ENCODE measurements at places on chromosomes 7 and 10.

GRCh38 chr7:94908323-94909178, 1.2 kb downstream of the PPP1R9A start:
- DNase-seq: no peak

DNA sequence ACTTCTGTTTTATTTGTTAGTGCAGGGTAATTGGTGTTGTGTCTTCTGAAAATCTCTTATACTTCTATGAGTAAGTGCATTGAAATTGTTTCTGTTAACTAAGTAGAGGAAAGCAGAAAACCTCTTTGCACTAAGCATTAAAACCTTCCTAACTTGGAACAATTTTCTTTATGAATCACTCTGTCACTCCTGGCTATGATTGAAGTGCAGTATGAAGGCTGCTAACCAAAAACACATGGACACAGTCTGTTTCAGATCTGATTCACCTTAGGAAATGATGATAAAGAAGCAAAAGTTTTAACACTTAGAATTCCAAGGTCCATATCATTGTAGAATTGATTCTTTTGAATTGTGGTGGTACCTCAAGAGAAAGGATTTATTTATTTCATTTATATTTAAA, 41.9 kb downstream of the MET start:
- DNase-seq: no peak

DNA sequence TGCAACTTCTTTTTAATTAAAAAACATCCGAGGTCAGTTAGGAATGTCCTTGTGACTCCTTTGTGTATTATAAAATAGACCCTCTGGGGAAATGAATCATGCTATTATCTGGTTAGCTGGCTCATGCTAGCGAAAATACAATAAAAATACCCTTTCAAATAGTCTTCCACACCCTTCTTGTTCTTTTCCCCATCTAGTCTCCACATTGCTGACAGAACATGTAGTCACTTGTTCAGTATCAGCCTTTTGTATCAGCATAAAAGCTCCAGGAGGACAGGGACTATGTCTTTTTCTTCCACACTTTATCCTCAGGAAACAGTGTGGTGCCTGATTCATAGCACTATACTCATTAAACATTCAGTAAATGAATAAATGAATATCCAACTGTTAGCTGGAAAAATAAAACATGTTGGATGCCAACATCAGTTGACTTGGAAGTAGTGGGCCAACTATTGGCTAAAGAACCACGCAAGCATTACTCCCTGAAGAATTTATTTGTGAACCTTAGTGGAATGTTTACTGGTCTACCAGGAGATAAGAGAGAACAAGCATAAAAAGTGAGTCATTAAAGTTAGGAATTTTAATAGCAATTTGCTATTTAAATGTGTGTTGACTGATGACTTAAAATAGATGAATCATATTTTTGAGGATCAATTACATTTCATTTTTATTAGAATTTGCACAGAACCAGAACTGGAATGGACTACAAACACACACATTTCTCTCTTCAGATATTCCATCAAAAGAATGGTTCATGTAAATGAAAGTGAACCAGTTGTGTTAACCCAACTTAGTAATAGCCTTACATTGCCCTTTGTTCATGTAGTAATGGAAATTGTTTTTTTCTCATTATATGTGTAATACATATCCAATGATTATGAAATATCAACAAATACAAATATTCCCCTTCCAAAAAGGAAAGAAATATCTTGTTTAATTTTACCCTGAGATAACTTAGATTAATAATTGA, 129.6 kb downstream of the DKK1 start:
- DNase-seq: no peak

GRCh38 chr7:132251327-132251659, 325.0 kb downstream of the PLXNA4 start:
- DNase-seq: no peak

- DNase-seq: no peak
Measured at GRCh38 chr10:78148961-78149612, 115.4 kb downstream of the RPS24 start.

DNA sequence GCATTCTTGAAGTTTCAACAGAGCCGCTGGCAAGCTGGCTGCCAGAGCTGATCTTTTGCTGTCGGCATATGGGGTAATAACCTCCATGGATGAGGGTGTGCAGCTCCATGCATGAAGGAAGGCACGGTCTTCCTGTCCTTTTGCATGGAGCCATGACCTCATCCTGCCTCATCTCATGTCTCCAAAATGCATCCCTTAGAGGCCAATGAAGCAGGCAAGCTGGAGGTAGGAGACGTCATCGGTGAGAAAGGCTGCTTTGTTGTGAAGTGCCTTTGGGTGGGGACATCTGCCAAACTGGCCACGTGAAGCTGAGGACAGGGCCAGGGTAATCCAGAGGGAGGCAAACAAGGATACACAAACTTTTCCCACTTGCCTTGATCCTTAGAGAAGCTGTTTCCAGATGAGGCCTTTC, 161.5 kb upstream of the TBX20 start:
- DNase-seq: no peak

- no peak for DNase-seq
Measured at GRCh38 chr10:27345455-27345920, 104.9 kb upstream of the ACBD5 start.

DNA sequence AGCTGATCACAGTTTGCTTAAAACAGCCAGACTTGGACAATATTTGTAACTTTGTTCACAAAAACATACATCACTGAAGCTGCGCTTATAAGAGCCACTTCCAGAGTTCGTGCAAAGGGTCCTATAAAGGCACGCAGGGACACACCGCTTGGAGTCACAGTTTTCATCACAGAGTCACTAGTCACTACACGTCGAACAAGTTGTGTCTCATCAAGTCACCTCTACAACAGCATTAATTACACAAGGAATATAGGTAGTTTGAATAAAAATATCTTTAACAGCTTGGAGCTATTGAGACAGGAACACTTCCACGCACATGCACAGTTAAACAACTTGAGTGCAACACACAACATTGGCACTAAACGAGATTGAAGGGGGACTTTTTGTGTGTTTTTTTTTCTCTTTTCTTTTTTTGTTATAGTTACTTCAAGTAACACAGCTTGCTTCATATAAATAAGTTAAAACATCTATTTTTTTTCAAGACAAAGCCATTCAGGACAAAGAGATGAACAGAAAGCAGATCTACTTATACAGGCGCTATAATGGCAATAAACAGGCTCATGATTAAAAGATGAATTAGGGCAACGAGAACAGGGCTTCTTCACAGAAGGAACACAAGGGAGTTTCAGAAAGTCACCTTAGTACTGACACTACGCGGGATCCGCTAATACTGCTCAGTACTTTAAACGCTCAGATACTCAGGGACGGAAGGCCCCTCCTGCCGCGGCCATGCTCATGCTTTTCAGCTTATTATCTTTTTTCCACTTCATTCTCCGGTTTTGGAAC, 2.2 kb downstream of the HOXA5 start:
- no peak for DNase-seq

All from effector CD4-positive, alpha-beta T cell (primary cell).